ENCODE measurements at places on chromosomes 6 and 20.

GRCh38 chr20:37234254-37234581, 27.4 kb downstream of the GHRH start:
- no peak for DNase-seq

- DNase-seq, result no peak
Observed at GRCh38 chr6:41502566-41502916, 43.6 kb upstream of the FOXP4 start.

DNA sequence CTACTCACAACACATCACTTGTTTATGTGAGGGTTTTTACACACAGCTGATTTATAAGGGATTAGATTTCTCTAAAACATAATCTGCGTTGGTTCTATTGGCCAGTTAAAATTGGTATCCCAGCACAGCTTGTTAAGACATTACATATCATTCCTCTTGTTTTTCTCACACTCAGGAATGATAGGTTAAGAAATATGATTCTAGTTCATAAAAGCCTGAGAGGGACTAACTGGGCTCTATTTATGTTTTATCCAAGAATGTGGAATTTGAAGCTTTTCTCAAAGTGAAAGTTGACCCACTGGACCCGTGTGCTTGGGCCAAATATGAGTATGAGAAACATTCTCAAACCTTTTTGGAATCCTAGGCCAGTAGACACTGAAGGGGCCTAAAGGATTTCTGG, 117.3 kb downstream of the TMEM170B start:
- DNase-seq, result no peak

- DNase-seq, result no peak
Observed at GRCh38 chr6:163717106-163717764, 302.7 kb downstream of the QKI start.

DNA sequence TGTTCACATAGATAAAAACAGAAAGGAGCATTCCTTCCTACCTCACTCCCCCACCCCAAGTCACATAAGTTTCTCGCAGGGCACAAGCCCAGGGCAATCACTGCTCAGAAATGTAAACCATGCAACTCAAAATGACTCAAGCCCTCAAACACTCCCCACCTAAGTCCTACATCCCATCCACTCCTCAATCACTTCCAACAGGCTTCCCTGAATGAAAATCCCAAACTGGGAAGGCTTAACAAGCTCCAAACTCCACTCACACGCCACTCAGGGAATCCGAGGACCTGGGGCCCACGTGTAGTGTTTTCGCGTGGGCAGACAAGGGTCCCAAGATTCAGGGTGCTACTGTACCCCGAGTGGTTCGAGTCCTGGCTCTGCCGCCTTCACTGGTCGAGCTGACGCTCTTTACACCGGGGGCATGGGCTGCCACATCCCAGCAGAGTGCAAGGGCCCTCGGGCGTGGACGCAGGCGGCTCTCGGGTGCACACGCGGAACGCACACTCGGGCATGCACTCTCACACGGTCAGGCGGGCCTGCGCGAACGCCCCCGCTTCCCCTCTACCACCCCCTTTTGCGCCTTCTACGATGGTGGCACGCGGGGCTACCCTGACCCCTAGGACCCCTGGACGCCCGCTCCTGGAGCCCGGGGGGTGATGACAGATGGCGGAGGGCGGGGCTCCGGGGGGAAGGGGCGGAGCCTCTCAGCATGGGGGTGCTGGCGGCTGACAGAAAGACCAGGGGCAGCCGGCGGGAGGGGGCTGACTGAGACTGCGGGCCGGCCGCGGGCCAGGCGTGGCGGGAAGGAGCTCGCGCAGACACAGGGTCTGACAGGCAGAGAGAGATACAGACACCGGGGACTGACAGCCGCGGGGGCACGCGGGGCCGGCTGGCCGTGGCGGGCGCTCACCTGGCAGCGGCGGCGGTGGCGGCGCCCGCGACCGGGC, 657 bp downstream of the ZHX3 start:
- peak; percentile 72 for DNase-seq

DNA sequence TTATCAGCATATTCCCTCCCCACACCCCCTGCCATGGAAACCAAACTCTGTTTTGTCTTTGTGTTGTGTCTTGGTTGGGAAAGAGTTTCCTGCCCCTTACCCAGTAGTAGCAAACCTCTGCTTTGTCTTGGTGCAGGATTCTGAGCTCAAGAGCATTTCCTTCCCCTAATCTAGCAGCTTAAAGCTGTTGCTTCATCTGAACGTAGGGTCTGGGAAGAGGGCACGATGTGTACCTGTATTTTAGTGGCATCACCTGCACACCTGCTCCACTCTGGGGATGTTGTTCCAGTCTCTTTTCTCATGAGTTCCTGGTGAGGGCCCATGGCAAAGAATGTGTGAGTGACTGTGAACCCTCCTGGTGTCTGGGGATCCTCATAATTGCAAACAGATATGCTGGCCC, 164.7 kb downstream of the SCP2D1 start:
- DNase-seq, result no peak

- no peak for DNase-seq
Observed at GRCh38 chr20:49729780-49730179, 16.1 kb upstream of the B4GALT5 start.

GRCh38 chr6:66599541-66599940, 892.5 kb upstream of the EYS start:
- no peak for DNase-seq

DNA sequence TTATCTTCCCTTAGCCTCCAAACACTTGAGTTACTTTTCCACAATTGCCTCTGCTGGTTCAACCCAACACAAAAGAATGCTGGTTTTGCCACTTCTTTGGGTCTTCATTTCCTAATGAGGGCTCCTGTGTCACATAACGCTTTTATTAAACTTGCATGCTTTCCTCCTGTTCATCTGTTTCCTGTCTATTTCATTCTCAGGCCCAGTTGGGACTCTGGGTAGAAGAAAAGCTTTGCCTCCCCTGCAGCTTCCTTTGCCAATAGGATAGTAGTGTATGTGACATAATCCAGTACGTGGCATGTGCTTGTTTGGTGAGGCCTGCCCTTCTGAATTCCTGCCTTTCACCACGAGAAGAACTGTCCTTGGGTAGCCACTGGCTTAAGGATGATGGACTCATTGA, 529.3 kb upstream of the AGPAT4 start:
- no peak for DNase-seq

- no peak for DNase-seq
Observed at GRCh38 chr6:163500105-163500504, 85.6 kb downstream of the QKI start.

GRCh38 chr6:167104388-167104787, 18.5 kb upstream of the CCR6 start:
- DNase-seq, result no peak

DNA sequence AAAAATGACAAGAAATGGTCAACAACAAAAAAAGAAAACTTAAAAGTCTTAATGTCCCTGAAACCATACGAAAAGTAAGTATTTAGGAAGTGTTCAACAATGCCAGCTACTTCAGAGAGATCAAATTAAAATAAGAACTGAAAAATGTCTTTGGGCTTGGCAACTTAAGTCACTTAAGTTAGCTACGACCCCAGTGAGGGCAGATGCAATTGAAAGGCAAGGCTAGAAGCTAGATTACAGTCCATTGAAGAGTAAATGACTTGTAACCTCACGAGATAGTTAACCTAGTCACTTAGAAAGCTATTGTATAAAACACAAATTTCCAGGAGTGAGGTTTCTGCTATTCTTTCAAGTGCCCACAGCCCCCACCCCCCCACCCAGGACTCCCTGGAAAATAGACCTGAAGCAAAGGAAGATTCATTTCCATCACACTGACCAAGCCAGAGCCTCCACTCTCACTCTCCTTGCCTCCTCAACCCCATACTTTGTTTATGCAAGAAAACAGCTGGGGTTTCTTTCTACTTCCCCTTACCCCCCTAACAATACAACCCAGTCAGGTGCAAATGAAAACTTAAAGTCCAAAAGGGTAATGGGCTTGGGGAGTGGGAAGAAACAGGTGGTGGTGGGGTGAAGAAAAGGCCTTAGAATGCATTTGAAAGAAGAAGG, 14.6 kb downstream of the RTN4IP1 start:
- no peak for DNase-seq

- no peak for DNase-seq
Observed at GRCh38 chr6:46888031-46888430, 33.7 kb downstream of the ADGRF5 start.

DNA sequence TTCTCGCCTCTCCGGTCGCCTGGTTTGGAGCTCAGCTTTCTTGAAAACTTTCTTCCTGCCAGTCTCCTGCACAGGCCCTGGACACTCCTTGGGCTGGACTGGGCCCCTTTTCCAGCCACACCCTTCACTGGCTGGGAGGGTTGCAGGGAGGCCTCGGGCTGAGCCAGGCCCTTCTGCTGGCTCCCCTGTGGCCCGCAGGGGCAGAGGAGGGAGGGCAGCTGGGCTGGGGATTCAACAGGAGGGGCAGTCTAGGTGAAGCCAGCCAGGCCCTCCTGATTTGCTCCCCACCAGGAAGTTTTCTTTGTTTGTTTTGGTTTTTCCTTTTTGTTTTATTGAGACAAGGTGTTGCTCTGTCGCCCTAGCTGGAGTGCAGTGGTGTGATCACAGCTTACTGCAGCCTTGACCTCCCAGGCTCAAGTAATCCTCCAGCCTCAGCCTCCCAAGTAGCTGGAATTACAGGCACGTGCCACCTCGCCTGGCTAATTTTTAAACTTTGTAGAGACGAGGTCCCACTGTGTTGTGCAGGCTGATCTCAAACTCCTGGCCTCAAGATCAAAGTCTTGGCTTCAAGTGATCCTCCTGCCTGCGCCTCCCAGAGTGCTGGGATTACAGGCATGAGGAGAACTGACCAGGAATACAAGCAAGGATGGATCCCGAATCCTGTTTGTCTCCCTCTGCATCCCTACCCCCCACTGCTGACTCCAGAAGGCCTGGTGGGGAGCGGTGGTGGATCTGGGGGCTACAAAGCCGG, 23.5 kb upstream of the CDH22 start:
- DNase-seq, result no peak

GRCh38 chr20:12270863-12271262, 353.2 kb downstream of the BTBD3 start:
- no peak for DNase-seq

DNA sequence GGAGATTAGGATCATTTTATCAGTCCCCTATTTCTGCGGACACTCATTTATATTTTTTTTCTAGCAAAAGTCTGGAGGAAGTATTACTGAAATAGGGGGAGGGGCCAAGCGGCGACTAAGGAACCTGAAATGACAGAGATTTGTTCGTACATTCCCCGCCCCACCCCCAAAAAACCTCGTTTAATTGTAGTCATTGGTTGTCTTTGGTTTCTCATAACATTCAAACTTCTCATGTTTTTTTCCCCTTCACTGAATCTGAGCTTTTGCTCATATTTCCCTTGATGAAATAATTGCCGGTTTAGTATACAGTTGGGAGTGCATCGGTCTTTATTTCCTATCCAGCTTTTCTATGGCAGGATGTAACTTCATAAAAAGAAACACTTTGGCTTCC, 768 bp upstream of the FYN start:
- DNase-seq, result peak; percentile 70

GRCh38 chr20:50467718-50468356, 42.3 kb upstream of the PTPN1 start:
- DNase-seq, result peak; percentile 28

DNA sequence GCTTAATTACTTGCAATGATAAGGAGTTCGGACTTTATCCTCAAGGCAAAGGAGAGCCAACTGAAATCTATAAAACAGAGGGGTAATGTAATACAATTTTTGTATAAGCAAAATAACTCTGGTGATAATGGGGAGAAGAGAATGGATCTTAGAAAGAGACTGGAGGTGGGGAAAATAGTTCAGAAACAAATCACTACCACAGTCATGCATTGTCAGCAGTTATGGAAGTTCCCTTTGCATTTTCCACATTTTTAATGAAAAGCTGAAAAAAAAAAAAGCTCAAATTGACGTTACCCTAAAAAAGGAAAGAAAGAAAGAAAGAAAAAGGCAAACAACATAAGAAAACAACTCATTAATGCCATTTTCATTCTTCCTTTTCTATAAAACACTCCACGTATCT, 337.6 kb upstream of the HSF2 start:
- DNase-seq, result no peak

DNA sequence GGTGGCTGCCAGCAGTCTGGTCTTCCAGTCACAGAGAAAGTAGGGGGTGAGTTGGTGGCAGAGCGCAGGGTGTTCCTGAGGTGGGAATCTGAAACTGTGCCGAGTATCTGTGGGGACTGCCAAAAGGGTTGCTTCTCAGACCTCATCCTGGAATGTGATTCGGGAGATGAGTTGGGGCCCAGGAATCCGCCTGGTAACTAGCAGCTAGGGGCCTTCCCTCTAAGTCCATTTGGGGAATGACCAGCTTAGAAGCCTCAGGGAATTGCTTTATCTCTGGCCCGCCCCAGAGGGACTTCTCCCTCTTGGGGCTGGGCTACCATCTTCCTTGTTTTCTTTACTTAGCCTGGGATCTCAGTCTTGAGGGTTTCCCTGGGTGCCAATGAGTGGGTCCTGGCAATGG, 49.6 kb downstream of the MOCS1 start:
- DNase-seq, result no peak

DNA sequence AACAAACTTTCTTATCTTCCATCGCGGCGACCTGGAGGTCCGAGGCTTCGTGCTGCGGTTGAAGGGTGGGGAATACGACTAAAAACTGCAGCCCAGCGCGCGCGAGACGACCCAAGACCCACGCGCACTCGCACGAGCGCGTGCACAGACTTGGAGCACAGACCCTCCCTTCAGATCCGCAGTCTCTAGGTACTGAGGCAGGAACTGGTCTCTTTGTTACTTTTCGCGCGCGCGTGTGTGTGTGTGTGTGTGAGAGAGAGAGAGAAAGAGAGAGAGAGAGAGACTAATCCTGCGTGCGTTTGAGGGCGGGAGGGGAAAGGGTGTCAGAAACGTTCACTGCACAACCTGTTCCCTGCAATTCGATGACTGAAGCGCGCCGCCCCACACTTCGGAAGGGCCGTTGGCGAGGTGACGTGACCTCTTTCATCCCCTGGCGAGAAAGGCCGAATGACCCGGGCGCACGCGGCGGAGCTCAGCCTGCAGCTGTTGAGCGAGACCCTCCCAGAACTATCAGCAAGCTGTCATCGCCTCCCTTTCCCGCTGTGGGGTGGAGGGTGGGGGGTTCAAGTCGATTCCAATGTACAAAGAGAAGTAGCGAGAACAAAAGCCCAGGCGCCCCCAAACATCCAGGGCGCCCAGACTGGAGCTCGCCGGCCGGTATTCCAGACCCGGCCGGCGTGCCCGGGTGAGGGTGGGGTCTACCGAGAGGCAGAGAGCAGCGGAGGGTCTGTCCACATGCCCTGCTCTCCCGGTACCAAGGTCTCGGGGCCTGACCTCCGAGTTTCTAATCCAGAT, 1.5 kb upstream of the TUBB2B start:
- DNase-seq, result peak; percentile 20

GRCh38 chr6:169887529-169888140, 136.2 kb downstream of the ERMARD start:
- no peak for DNase-seq

DNA sequence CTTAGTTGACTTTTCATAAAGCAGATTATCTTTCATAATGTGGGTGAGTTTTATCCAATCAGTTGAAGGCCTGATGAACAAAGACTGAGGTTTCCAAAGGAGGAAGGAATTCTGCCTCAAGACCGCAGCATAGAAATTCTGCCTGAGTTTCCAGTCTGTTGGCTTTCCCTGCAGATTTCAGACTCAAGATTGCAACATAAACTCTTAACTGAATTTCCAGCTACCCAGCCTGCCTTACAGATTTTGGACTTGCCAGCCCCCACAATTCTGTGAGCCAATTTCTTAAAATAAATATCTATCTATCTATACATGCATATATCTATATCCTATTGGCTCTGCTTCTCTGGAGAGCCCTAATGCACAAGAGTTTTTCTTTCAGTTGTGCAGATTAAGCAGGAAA, 57.3 kb upstream of the SMLR1 start:
- DNase-seq, result no peak

GRCh38 chr6:13495112-13495776, 7.8 kb upstream of the GFOD1 start:
- no peak for DNase-seq

GRCh38 chr6:142297996-142298753, 3.6 kb upstream of the ADGRG6 start:
- DNase-seq, result no peak

Measured in CD4-positive, alpha-beta T cell treated with Interleukin-15 for 1 hour (primary cell).